Activated T-cell treated with anti-CD3 and anti-CD28 coated beads for 1 hour (primary cell): ENCODE measurements at places on chromosomes 16 and 17.

GRCh38 chr17:64216338-64217248 is 46.5 kb downstream of the TEX2 start:
- no peak for DNase-seq

DNA sequence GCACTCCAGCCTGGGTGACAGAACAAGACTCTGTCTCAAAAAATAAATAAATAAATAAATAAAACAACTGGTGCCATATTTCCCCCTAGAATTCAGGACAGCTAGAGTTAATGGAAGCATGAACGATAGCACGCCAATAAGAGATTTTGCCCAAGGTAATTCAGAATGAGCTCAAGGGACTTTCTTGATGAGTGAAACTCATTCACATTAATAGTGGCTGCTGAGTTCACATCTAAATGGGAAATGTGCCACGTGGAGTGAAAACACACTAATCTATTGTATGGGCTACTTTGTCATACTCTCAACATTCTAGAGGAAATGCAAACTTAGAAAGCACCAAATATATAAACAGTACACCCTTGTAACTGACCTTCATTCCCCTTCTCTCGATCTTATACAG is 47.4 kb upstream of the PSMD7 start:
- no peak for DNase-seq

GRCh38 chr16:83813823-83814658 is 6.3 kb downstream of the HSBP1 start:
- DNase-seq: no peak

DNA sequence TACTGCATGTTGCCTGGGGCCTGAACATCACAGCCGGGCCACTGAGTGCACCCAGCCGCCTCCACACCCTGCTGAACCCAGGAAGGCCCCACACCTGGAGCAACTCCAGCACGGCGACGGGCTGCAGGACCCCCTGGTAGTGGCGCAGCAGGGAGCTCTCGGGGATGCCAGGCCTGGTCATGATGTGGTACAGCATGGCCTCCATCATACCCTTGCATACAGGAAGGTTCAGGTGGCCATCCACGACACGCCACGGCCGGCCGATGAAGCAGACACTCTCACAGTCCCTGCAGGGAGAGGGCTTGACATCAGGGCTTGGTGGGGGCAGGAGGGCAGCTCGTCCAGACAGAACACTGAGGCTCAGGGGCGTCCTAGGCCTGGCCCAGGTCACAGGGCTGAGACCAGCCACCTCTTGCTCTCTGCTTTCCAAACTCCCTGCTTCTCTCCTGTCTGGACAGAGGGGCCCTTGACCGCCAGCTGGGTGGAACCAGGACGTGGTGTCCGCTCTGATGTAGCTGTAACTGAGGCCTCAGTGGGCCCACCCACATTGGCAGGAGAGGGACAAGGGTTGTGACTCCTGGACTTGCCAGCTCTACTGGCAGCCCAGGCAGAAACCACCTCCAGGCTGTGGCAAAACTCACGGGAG is 60.3 kb downstream of the IL21R start:
- DNase-seq: no peak

DNA sequence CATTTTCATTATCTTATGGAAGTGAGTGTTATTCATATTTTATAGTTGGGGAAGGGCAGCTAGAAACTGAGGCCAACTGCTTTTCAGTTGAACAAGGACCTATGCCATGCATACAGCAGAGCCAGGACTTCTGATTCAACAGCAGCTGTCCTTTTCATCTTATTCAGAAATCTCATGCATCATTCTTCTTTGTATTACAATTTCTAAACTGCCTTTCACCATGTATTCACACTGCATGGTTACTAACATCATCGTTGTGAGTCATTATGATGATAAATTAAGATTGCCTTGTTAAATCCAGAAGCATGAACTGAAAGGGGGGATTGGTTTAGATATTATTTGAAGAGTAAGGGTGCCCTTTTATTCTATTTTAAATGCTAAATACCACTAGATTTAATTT is 1470.1 kb upstream of the GOT2 start:
- DNase-seq: no peak

- DNase-seq: no peak
These were observed 84.3 kb upstream of the NLRP1 start for GRCh38 chr17:5668557-5669138.

DNA sequence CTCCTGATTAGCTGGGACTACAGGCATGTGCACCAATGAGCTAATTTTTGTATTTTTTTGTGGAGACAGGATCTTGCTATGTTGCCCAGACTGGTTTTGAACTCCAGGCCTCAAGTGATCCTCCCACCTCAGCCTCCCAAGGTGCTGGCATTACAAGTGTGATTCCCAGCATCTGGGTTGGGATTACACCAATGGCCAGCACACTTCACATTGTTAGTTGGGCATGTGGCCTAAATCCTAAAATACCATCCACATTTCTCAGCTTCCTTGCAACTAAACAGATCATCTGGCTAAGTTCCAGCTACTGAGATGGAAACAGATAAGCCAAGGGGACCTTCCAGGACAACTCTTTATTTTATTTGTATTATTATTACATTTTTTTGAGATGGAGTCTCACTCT is 9.9 kb downstream of the RABEP2 start:
- no peak for DNase-seq

- DNase-seq: peak; percentile 29
These were observed 825 bp downstream of the HEATR6 start for GRCh38 chr17:60077672-60078519.

DNA sequence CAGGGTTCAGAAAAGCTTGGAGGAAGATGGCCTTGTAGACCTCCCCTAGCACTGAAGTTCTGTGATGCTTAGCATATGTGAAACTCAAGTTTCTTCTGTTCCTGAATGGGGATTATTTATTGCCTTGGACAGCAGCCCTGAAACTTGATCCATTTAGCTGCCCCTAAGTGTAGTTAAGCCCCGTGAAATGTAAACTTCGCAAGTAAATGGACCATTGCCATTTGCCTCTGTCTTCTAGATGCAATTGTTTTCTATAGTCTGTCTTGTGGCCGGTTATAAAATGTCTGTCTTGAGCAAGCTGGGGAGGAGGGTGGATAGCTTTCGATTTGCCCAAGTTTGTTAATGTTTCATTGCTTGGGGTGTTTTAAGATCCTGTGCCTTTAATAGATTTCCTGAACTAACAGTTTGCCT is 261.8 kb downstream of the CDH13 start:
- no peak for DNase-seq
